Fibroblast of skin of abdomen (primary cell): ENCODE measurements at places on chromosomes 4 and X.

DNA sequence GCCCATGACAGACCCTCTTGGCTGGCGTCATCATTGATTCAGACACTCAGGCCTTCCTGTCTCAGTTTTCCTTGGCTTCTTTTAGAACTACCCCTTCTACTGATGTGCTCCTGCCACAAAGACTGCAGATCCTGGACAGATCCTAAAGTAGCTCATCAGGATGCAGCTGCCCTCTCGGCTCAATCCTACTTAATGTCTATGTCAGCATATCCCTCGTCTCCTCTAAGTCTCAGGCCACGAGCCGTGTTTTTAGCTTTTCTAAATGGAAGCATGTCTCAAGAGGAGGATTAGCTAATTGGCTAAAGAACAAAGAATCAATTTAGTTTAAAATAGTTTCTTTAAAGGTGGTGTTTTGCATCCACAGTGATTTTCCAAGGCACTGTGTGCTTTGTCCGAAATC lies 447.7 kb downstream of the STIM2 start:
- DNase-seq = no peak

GRCh38 chrX:49858341-49858740 lies 20.9 kb upstream of the USP27X start:
- DNase-seq = no peak

- DNase-seq = no peak
Observed at GRCh38 chr4:6300359-6300758, 30.7 kb downstream of the WFS1 start.

GRCh38 chr4:152666946-152667345 lies 12.9 kb downstream of the TMEM154 start:
- DNase-seq = no peak

GRCh38 chrX:54758114-54759055 lies 39.7 kb downstream of the ITIH6 start:
- DNase-seq = no peak

- DNase-seq = peak; percentile 49
Observed at GRCh38 chr4:111689731-111690130, 455.5 kb upstream of the FAM241A start.

DNA sequence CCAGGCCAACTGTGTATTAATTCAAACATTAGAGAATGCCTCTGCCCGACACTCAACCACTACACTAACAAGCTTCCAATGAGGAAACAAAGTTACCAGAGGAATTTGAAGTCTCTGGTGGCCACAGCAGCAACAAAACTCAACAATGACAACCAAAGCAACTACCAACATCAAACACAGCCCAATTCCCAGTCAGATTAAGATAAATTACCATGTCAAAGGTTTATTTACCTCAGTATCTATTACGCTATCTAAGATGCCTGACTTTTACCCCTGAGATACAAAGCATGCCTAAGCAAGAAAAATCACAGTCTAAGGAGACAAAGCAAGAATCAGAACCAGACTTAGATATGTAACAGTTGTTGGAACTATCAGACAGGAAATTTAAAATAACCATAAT lies 230.1 kb upstream of the FTHL17 start:
- DNase-seq = no peak

DNA sequence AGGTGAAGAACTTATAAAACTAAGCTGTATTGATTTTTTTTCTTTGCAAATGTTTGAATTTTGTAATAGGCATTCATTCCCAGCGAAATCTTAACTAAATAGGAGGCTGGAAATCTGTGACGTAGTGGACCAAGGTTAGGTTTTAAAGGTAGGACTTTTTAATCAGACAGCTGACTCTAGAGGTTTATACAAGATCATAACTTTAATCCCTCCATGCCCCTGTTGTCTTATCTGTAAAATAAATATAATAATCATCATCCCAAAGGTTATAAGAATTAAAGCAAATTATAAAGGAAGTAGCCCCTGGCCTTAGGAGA lies 101.3 kb downstream of the SHROOM3 start:
- no peak for DNase-seq

DNA sequence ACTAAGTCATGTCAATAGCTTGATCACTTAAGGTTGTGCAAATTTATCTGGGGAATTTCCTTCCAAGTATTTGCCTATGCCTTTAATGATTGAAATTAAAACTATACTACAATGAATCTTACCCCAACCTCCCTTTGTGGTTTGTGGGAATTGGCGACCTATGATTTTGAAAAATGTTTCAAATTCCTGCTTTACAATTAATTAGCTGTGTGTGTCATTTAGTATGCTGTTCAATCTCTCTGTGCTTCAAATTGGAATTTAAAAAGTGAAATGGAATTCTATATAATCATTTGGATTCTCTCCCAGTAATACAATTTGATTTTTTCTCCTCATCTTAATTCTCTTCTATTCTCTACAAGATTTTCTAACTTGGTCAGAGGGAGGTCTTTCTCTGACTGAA lies 2319.5 kb downstream of the ARAP2 start:
- peak; percentile 86 for DNase-seq

DNA sequence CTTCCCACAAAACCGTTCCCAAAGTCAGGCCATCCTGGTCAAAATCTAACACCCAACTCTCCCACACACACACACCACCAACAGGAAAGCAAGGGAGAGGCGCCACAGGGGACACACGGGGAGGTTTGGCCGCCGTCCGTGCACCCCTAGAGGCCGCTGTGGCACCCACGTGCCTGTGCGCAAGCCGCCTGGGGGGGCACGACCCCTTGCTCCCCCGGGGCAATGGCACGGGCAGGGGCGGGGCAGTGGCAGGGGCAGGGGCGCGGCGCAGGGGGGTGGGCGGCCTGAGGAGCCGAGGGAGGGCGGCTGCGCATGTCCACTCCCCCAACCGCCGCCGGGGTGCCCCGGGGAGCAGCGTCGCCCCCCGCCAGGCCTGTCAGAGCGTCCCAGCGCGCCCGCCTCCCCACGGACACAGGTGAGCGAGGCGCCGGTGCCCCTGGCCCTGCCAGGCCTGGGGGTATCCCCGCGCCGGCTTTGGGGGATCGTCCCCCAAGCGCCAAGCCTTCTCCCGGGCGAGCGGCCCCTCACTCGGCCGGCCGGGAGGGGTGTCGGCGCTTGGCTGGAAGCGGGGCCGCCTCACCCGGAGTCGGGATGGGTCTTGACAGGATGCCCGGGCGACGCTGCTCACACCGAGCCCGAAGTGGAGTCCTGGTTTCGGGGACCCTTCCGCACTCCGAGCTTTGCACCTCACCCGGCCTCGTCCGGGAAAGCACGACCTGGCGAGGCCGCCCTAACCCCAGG lies at the start of gene ERAS:
Gene ERAS (plus strand): TSS at position 379 of the 741 bp plus-strand sequence. CDS start 2,611 bp downstream, outside the sequence.
- DNase-seq = no peak

DNA sequence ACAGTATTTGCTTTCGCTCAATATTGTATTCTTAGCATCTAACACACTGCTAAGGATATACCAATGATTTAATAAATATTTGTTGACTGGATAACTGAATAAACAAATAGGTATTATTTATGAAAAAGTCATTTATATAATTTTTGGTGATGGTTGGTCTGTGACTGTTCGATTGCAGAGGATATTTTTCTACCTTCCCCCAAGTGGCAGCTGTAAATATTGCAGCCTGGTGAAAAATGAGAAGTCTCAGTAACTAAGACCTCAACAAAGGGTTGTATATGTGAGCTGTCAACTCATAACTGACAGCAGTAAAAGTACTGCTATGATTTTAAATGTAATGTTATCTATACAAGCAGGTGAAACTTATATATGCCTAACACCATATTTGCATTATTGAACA lies 36.0 kb downstream of the HTR2C start:
- no peak for DNase-seq

DNA sequence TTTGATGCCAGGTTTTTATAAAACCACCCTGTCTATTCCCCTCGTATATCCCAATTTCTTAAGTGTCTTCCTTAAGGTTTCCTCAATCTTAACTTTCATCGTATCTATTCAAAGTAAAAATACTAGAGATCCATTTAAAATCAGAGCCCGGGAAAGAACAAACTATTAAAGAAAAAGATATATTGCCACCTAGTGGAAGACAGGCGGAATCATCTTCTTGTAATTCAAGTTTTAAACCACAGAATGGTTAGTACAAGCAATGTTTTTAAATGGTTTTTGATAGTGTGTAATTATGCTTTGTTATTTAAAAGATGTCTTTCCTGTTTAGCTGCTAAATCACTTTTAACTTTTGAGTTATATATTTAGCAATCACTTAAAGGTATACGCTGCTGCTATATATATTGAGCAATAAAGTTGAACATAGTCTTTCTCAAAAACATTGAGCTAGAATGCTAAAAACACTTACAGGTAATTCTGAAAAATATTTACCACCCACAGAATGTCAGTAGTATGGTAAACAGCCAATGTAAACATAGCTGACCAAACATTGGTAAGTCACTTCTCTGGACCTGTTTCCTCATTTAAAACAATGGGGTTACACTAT lies 18.2 kb downstream of the PRDM8 start:
- peak; percentile 46 for DNase-seq

DNA sequence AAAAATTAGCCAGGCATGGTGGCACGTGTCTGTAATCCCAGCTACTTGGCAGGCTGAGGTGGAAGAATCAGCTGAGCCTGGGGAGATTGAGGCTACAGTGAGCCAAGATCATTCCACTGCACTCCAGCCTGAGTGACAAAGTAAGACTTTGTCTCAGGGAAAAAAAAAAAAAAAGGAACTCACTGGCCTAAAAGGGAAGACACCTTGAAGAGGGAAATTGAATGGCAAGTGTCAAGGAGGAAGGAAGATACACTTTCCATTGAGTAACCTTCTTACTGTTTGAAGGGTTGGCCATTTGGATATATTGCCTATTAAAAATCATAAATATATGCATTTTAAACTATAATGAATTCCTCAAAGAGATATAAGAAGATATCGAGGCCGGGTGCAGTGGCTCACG lies 147.5 kb upstream of the FAM241A start:
- no peak for DNase-seq

DNA sequence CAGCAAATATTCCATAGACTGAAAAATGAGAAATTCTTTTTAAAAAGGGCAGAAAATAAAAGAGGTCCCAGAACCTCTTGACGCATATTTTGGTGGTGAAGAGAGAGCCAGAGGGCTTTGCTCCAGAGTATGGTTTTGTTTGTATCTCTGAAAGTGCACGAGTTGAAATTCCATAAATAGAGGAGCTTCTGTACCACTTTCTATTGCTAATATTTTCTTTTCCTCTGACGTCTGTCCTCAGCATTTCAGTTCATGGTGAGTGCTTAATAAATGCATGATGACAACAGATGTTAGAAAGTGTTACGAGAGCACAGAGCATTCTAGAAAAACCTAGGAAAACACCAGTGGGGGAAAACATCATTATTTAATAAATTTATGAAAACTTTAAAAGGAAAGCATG lies 145.6 kb downstream of the AMELX start:
- DNase-seq = no peak

DNA sequence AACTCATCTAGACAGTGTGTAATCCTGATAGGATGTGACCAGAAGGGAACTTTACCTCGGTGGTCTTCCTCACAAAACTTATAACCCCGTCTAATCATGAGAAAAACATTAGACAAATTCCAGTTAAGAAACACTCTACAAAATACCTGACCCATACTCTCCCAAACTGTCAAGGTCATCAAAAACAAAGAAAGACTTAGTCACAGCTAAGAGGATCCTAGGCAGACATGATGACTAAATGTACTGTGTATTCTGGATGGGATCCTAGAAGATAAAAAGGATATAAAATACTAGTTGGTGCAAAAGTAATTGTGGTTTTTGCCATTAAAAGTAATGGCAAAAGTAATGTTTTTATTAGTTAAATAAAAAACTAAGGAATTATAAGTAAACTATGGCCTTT lies 81.6 kb downstream of the DTHD1 start:
- no peak for DNase-seq

- DNase-seq = no peak
Observed at GRCh38 chr4:26418107-26418506, 72.2 kb downstream of the CCKAR start.

DNA sequence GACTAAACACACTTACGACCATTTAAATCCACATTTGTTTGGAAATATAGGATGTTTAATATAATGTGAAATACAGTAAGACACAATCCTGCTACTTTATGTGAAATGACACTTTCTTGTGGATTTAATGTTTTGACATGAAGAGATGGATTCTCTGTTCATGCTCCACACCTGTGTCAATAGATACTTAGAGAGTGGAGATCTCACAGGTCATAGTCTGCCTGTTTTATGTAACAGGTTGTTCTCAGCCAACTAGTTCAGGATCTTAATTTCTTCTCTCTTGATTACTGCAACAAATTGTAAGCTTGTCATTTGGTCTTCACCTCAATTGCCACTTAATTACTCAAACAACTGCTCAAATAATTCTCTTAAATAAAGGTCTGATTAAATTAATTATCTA lies 1621.2 kb downstream of the PCDH7 start:
- DNase-seq = no peak

DNA sequence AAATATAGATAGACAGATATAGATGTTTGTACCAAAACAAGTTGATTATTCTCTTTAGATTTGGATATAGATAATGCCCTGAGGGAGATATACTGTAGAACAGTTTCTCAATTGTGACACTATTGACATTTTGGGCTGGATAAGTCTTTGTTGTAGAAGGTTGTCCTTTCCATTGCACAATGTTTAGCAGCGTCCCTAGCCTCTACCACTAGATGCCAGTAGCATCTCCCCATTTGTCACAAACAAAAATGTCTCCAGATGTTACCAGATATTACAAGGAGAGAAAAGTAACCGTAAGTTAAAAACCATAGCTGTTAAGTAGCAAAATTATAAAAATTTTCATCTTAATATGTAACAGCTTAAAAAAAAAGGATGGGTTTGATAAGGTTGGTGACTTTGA lies 2595.3 kb downstream of the ARAP2 start:
- peak; percentile 58 for DNase-seq

DNA sequence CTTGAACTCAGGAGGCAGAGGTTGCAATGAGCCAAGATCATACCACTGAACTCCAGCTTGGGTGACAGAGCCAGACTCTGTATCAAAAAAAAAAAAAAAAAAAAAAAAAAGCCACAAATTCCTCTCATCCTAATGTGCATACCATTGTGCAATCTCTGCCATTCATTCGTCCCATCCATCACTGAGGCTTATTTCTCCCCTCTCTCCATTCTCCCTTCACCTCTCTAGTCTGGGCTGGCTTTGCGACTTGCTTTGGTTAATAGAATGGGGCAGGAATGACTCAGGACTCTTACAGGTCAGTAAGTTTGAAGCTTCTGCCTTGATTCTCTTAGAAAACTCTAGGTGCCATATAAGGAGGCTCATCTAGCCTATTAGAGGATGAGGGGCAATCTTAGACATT lies 60.3 kb upstream of the DDX3X start:
- peak; percentile 76 for DNase-seq

DNA sequence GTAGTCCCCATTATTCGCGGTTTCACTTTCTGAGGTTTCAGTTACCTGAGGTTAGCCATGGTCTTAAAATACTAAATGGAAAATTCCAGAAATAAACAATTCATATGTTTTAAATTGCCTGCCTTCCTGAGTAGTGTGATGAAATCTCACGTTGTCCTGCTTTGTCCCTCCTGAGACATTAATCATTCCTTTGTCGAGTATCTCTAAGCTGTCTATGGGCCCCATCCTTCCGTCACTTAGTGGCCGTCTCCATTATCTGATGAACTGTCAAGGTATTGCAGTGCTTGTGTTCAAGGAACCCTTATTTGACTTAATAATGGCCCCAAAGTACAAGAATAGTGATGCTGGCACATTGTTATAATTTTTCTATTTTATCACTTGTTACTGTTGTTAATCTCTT lies 94.8 kb downstream of the ADGRL3 start:
- no peak for DNase-seq
